ENCODE measurements at places on chromosomes 3 and 15.

GRCh38 chr15:53454843-53455721 is 304.4 kb downstream of the WDR72 start:
- DNase-seq, result no peak

DNA sequence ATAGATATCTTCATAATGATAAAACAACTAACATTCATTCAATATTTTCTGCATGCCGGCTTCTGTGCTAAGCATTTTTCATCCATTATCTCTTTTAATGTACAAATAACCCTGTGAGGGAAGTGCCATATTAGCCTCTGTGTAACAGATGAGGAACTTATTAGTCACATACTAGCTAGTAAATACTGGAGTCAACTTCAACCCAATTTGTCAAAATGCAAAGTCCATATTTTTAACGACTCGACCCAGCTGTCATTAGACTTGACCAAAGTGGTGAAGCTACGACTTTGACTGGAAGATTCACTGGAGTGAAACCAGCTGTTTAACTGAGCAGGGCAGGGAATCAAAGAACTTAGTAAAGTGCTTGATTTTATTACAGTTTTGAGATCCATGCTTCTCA is 41.6 kb downstream of the PARP15 start:
- no peak for DNase-seq

GRCh38 chr3:63909431-63909830 is 2.8 kb downstream of the SCAANT1 start:
- DNase-seq, result no peak

DNA sequence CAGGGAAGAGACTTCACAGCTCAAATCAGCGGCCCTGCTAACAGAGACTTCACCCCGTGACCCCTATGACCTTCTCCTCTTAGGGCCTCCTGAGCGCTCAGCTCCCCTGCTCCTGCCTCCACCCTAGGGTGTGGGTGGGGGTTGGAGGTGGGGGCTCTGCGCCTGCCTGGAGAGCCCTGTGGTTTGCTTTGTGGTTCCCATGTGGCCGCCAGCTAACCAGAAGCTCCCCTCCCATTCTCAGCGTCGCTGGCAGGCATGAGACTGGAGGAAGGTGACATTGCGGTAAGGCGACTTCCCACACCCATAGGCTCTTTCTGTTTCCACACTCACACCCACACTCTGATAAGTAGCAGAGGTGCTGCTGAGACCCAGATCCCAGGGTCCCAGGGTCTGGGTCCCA is 27.6 kb downstream of the XYLB start:
- peak; percentile 3 for DNase-seq

DNA sequence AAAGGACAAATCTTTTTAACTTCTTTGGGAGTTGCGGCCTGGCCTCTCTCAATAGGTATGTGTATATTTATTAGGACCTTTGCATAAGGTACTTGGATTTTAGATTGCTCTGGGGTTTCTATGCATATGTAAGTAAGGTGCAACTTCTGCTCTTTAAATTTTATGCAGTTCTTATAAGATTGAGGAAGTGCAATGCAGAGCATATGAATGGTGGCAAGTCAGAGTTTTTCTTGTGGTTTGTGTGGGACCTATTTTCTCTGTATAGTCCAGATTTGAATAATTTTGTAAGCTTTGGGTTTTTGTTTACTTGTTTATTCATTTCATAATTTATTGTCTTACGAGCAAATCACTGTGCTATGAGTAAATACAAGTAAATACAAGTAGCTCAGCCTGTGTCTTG is 101.5 kb downstream of the ATG7 start:
- no peak for DNase-seq

Data from activated CD4-positive, alpha-beta T cell treated with anti-CD3 and anti-CD28 coated beads, Interleukin-2, amount 50 U/mL, for 1 hour (primary cell).